ENCODE measurements at places on chromosomes 16 and 17.
A peak's percentile ranks its signal among the peaks of the same experiment; 100 is the strongest.

DNA sequence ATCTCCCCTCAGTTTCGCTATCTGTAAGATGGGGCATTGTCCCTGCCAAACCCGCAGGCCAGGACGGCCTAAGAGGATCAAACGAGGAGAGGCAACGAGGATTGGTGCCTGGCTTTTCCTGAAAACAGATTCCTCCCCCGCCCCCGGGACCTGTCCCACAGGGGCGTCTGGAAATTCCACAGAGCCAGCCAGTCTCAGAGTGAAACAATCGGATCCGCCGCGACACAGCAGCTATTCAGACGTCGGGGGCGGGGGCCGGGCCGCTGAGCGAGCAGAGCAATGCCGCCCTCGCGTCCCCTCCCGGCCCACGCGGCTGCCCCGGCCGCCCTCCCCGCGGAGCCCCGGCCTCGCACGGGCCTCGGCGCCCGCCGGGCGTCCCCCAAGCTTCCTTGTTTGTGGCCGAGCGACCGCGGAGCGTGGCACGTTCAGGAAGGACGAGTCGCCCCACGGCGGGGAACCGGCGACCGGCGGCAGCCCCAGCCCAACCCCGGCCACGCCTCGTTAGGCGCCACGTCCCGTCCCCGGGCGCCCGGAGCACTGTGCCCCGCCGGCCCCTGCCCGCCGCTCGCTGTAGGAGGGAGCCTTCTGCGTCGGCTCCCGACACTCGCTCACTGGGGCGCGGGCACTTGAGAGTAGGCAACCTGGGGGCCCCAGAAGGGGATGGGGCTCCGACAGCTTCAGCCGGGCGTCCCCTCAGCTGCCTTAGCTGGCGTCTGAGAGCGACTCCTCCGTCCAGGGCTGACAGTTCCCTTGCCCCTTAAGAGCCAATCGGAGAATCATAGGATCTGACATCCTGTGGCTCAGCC lies 29.6 kb upstream of the PHOSPHO1 start:
- peak; percentile 4 for DNase-seq

DNA sequence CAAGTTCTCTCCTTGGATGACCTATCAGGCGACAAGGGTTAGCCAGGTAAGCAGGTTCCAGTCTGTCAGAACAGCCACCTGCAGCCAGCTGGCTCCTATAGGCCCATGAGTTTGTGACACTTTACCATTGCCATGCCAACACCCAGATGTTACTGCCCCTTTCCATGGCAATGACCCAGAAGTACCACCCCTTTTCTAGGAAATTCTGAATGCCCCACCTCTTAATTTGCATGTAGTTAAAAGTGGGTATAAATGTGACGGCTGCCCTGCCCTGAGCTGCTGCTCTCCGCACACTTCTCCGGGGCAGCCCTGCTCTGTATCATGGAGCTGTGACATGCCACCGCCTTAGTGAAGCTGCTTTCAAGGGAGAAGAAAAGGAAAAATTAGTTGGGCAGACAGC lies 10.0 kb upstream of the SECTM1 start:
- DNase-seq = no peak

- DNase-seq = no peak
These were observed 15.2 kb downstream of the MED24 start for GRCh38 chr17:40038882-40039513.

DNA sequence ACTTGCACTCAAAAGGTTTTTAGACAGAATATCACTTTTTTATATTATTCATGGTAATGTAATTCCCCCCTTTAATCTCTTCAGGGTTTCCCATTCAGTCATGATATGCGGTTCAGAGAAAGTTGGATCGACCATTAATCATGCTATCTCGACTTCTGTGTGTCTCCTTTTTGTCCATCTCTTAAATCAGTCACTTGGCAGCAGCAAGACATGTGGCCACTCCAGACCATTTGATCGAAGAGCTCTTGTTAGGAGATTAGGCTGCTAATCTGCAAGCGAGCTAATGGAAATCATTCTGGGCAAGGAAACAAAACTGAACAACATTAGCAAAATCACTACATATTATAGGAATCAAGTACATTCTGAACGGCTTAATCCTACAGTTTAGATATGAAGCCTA lies 449.9 kb downstream of the WWOX start:
- no peak for DNase-seq

GRCh38 chr17:70187383-70187782 lies 18.1 kb downstream of the KCNJ2 start:
- no peak for DNase-seq

GRCh38 chr16:19997264-19997663 lies 76.4 kb downstream of the GPR139 start:
- DNase-seq = no peak

DNA sequence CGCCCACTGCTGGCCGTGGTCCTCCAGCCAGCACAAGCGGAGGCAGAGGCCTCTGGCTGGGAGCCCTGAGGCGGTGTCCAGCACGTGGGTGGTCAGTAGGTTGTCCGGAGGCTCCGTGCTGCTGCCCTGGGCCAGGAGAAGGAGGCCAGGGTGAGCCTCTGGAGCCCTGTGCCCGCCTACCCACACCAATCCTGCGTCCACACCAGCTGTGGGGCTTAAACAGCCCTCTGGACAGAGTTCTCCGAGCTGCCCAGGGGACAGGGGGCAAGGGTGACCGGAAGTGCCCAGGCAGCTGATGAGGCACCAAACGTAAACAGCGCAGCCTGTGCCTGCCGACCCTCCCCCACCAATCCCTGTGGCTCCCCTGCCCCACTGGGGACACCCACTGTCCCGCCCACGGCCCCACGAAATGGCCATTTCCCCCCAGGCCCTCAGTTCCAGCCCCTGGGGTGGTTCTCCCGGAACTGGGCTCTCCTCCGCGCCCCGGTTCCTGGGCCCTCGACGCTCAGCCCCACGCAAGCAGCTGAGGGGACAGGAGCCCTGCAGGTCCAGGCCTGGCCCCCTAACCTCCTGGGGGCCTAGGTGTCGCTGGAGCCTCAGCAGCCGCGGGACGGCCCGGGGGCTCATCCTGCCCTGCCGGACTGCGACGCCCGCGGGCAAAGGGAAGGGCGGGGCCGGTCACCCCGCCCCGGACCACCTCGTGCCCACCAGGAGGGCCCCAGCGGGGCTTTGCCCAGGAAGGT lies 27.9 kb upstream of the DBNDD1 start:
- peak; percentile 2 for DNase-seq

DNA sequence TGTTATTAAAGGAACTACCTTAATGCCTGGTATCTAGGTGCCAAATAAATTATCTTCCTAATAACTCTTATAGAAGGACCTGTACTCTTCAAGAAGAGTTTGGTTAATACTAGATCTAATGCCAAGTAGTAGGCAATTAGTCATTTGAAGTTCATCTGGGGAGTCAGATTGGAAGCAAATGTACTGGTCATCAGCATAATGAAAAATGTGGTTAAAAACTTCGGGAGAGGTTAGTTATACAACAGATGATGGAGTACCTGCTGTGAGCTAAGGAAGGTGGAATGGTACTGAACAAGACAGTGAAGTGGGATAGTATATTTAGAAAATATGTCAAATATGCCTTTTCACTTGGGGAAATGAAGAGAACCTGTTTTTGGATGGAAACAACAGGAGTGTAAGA lies 49.2 kb downstream of the TNRC6A start:
- no peak for DNase-seq

DNA sequence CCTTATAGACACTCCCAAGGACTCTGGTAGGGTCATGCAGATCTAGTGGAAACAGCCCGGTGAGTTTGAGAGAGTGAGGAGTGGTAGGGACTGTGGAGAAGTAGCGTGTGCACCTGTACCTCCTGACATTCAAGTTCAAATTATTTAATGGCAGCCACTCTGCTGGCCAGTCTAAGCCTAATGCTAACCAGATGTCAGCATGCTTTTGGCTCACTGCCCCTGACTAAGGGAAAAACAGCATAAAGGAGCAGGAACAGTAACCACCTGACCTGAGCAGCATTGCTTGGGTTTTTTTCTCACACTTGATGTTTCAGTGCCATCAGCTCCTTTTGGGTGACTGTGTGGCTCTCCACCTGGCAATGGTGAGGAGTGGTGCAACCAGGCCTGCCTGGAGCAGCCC lies 23.8 kb upstream of the SLC12A3 start:
- DNase-seq = no peak

- DNase-seq = no peak
These were observed 5.1 kb upstream of the CISD3 start for GRCh38 chr17:38725066-38725465.

DNA sequence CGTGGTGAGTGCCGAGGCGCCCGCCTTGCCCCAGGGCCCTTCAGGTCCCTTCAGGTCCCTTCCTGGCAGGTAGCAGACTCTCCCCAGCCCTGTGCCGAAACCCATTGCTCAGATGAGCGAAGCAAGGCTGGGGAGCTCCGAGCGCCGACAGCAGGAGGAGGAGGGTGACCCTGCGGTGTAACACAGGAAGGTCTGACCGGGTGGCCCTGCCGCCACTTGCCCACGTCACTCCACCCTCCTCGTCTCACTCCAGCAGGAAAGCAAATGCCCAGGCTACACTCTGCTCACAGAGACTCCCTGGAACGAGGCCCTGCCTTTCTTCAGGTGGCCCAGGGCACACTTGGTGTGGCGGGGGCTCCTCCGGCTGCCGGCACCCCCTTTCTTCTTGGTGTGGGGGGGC lies 57.2 kb downstream of the ACTG1 start:
- no peak for DNase-seq

DNA sequence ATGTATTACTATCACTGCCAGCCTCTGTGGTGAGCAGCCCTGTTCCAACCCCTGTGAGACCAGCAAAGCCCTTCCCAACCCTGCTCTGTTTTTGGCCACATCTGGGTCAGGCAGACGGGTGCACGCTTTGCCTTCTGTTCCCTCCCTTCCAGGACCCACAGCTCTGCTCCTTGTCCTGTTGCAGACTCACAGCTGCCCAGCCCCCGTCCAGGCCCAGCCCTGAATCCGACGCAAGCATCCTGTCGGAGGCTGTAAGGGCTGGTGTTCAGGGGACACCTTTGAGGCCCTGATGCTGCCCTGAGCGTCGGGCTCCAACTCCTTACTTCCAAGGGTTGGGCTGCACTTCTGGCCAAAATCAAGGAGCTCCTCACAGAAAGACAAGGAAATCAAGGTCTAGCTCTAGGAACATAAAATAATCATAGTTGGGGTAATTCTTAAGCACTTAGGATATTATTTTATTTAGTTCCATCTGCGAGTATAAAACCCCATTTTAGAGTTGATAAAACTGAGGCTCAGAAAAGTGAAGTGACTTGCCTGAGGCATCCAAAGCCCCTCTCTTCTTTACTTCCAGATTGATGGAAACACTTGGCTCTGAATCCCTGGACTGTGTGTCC lies 14.3 kb upstream of the SRCIN1 start:
- no peak for DNase-seq

GRCh38 chr16:722835-723633 lies 2.1 kb downstream of the ANTKMT start:
- DNase-seq = no peak

DNA sequence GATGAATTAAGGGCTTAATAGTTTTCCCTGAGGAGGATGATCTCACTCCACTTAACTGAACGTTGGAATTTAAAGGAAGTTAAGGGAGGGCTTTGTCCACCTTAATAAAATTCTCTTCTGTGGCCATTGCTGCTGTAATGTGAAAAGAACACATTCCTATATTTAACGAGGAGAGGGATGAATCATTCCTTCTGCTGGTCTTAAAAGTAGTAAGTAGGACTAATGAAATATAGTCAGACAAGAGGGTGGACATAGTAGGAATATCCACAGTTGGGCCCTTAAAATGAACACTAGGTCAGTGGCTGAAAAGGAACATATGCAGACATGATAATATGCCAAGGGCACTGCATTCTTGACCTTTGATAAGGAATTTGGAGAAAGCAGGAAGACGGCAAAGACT lies 405.6 kb downstream of the PMP22 start:
- no peak for DNase-seq

GRCh38 chr16:71230122-71230845 lies at the start of gene HYDIN:
Gene HYDIN, minus strand, starts transcription at chr16:71230722. Its CDS starts 43,827 bp downstream, at chr16:71186895.
- peak; percentile 11 for DNase-seq

GRCh38 chr17:73724990-73725389 lies 80.7 kb upstream of the SDK2 start:
- DNase-seq = no peak

- no peak for DNase-seq
These were observed 14.7 kb downstream of the BRD7 start for GRCh38 chr16:50354082-50354481.

GRCh38 chr16:46713634-46714033 lies 24.2 kb downstream of the ORC6 start:
- DNase-seq = no peak

- DNase-seq = no peak
These were observed 13.2 kb upstream of the SLC12A3 start for GRCh38 chr16:56851671-56852400.

GRCh38 chr17:67435122-67435521 lies 58.0 kb downstream of the PITPNC1 start:
- DNase-seq = no peak

DNA sequence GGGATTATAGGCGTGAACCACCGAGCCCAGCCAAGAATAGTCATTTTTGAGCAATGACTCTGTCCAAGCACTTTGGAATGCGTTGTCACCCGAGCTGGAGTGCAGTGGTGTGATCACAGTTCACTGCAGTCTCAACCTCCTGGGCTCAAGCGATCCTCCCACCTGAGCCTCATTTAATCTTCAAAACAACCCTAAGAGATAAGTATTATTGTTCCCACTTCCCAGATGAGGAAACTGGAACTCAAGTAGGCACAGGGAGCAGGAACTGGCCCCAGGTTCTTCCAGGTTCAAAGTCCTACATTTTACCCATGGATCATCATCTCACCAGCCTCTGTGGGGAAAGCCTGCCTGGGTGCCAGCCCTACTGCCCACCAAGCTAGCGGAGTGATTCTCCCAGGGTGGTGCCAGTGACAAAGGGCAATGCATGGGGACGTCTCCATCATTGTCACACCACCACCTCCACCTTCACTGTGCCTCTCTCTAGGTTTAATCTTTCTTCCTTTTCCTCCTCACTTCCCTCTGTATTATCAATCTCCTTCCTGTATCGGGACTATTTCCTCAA lies 11.3 kb upstream of the RNF157 start:
- DNase-seq = no peak

GRCh38 chr16:66147291-66147690 lies 219.2 kb upstream of the CDH5 start:
- no peak for DNase-seq

DNA sequence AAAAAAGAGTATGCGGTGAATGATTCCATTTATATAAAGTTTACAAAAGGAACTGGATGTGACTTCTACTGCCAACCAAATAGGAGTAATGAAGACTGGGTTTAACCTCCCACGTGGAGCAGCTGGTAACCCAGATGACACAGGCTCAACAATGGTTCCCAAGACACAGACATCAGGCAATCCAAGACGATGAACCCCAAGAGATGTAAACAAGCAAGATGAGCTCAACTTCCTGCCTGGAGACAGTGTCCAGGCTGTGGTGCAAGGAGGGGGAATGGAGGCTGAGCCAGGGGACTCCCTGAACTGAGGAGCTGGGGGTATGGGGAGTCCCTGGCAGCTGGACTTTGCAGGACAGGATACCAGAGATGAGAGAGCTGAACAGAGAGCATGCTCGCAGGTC lies 104.7 kb downstream of the LITAF start:
- no peak for DNase-seq
